Stimulated activated CD8-positive, alpha-beta memory T cell treated with anti-CD3 and anti-CD28 coated beads, Interleukin-2, amount 100 ng/mL, for 1 hour (primary cell): ENCODE measurements at places on chromosomes 13 and 19.

DNA sequence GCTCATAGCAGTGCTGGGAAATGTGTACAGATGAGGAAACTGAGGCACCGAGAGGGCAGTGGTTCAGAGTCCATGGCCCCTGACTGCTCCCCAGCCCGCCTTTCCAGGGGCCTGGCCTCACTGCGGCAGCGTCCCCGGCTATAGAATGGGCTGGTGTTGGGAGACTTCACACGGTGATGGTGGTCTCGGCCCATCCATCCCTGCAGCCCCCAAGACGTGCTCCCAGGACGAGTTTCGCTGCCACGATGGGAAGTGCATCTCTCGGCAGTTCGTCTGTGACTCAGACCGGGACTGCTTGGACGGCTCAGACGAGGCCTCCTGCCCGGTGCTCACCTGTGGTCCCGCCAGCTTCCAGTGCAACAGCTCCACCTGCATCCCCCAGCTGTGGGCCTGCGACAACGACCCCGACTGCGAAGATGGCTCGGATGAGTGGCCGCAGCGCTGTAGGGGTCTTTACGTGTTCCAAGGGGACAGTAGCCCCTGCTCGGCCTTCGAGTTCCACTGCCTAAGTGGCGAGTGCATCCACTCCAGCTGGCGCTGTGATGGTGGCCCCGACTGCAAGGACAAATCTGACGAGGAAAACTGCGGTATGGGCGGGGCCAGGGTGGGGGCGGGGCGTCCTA is 15.9 kb downstream of the LDLR start:
- no peak for DNase-seq

DNA sequence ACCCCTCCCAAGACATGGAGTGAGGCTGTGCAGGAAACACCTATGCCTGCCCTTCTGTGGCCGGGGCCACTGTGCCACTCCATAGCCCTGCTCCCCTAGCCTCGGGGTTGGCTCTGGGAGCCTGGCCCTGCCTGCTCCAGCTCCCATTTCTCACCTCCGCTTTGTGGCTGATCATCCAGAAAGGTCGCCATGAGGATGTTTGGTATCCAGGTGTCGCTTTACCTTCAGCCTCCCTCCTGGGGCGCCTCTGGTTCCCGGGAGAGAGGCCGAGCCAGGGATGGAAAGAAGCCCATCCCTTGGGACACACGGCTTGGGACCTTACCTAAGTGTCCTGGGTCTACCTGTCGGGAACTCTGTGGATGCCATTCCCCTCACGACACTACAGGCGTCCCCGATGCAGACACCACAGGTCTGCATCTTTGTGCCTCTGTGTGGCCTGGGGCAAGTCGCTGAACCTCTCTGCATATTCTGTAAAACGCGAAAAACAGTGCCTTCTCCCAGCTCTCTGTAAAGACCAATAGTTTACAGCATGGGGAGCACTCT is 3.4 kb upstream of the MCF2L start:
- no peak for DNase-seq

- DNase-seq = no peak
Observed at GRCh38 chr13:77002590-77003190, 10.8 kb downstream of the CLN5 start.

DNA sequence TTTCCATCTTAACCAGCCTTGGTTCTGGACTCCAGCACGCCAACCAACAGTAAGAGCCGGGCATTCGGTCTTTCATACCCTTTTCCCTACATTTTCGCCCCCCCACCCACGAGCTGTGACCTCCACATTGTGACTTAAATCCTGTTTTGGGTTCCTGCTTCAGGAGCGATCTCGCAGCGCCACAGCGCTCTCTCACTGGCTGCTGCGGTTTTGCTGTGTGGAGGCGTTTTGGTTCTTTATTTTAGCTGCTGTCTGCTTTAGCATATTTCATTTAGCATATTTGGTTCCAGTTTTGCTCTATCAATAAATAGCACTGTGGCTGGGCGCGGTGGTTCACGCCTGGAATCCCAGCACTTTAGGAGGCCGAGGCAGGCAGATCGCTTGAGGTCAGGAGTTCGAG is 19.5 kb upstream of the SLC39A3 start:
- DNase-seq = no peak

- DNase-seq = no peak
Observed at GRCh38 chr13:67123165-67123564, 107.0 kb downstream of the PCDH9 start.

- DNase-seq = no peak
Observed at GRCh38 chr13:62320129-62321108, 904.8 kb upstream of the PCDH20 start.
